Stimulated activated naive B cell treated with anti-CD40 and anti-IgM and Interleukin-4, amounts not matched to agents 10 μg/mL and 1 μg/mL and 100 μg/mL, for 72 hours (primary cell): ENCODE measurements at places on chromosomes 13 and 19.

DNA sequence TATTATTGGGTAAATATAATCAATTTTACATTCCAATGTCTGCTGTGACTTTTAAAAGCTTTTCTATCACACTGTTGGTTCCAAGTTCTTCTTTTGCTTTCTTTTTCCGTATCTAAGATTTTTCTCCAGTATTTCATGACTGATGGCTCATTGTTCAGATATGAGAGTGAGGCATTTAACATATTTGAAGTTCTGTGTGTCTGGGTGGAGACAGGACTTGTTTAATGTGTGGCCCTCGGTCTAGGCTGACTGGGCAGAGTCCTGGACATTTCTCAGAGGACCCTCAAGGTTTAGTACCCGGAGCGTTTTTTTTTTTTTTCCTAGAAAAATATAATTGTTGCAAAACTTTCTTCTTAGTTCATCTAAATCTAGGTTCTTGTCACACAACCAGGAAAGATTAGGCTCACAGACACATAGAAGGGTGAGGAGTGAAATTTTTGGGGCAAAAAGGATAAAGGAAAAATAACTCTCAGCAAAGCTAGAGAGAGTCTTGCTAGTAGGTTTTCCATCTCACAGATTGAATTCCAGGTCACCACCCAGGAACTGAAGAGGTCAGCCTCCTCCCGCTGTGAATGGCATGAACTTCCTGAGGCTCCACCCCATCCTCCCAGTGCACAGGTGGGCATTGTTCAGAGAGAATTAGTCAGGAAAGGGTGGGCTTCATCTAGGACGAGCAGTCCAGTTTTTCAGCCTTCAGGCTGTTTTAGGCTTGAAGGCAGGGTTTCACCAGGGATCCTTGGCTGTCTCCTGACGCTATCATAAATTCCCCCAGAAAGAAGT is 1002.4 kb upstream of the PCDH9 start:
- no peak for DNase-seq

- no peak for DNase-seq
These were observed 2.7 kb downstream of the ALDH16A1 start for GRCh38 chr19:49455773-49456172.

DNA sequence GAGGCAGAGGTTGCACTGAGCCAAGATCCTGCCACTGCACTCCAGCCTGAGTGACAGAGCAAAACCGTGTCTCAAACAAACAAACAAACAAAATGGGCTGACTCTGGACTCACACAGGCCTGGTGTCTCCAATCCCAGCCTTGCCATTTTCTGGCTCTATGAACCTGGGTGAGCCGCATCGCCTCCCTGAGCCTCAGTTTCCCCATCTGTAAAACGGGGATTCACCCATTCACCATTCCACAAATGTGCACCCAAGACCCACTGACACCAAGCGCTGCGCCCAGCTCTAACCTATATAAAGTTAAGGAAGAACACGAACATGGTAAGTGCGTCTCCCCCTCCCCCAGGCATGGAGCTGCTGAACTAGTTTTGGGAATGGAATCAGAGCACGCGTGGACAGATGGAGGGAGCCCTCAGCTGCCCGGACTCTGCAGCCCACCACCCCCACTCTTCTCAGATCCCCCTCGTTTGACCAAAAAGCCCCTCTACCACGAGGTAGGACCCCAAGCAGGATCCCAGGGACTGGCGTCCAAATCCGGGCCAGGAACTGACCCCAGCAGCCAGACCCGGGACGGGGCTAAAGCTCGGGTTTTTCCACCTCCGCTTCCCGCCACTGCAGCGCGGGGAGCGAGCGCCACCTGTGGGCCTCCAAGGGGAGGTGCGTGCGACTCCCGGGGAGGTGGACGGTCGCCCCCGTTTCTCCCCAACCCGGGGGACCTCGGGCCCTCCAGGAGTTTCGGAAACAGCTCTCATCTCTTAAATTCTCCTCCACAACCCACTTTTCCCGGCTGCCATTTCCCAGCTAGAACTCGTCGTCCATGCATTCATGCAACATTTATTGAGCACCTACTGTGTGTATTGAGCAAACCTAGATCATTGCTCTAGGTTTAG is 33.0 kb upstream of the ADGRE5 start:
- peak; percentile 59 for DNase-seq

- no peak for DNase-seq
These were observed 1466.4 kb downstream of the EFNB2 start for GRCh38 chr13:105069106-105069505.

GRCh38 chr13:48776401-48776800 is 122.7 kb downstream of the CYSLTR2 start:
- DNase-seq: no peak
